ENCODE measurements at places on chromosomes 4 and X. TPM values are rescaled to one million over a fixed set of nuclear protein-coding genes. Genes with fewer than 3 reads are reported as not detected.

Gene SPIN2B
- total RNA-seq: 6.9 TPM

Gene SOWAHB
- not detected for total RNA-seq

Gene RAB33A
- 0.32 TPM for total RNA-seq

Gene PNMA5
- total RNA-seq: not detected

Gene PDS5A
- total RNA-seq: 32.6 TPM

Gene NKX3-2
- total RNA-seq: not detected

Gene FHDC1
- total RNA-seq: 0.27 TPM

Gene CXCR3
- 0.32 TPM for total RNA-seq

Gene PCDH18
- 6.2 TPM for total RNA-seq

Gene SYTL5
- total RNA-seq: not detected

GRCh38 chr4:168797738-168798375 is 212.2 kb downstream of the CBR4 start:
- DNase-seq: no peak

GRCh38 chr4:155544547-155544946 is 122.1 kb upstream of the GUCY1A1 start:
- no peak for DNase-seq

GRCh38 chr4:80161413-80162058 is 35.8 kb upstream of the PRDM8 start:
- no peak for DNase-seq

DNA sequence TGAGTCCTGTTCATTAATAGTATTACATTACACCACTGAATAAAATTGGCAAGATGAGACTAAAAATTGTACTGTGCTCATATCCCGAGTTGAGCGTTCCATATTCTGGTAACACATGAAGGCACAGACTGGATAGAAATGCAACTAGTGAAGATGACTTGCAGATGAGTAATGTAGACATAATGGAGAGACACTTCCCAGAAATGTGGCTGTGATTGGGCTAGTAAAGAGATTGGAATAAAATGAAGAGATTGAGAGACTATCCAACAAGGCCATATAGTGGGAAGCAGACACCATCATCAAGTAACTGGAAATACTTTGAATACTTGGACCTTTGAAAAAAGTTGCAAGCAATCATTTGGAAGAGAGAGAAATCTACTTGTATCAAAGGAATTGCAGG is 77.3 kb downstream of the DCAF8L1 start:
- DNase-seq: no peak

GRCh38 chr4:23333556-23333945 is 556.3 kb downstream of the PPARGC1A start:
- no peak for DNase-seq

DNA sequence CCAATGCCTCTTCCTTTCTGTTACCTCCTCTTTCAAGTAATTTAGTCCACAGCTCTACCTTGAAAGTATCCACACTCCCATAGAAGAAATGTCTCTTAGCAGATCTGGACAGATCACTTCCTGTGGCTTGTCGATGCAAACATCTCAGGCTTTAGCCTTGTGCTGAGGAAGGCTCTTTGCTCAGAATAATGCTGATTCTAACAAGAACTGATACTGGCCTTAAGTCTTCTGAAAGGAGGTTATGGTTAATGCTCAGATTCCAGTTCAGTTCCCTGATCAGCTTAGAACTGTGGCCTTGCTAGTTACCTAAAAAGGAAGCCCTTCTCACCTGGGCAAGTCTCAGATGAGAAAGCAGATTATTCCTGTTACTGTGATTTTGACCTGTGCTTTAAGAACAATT is 230.1 kb upstream of the FAT4 start:
- DNase-seq: no peak

GRCh38 chr4:104907074-104907649 is 239.5 kb upstream of the TET2 start:
- no peak for DNase-seq

DNA sequence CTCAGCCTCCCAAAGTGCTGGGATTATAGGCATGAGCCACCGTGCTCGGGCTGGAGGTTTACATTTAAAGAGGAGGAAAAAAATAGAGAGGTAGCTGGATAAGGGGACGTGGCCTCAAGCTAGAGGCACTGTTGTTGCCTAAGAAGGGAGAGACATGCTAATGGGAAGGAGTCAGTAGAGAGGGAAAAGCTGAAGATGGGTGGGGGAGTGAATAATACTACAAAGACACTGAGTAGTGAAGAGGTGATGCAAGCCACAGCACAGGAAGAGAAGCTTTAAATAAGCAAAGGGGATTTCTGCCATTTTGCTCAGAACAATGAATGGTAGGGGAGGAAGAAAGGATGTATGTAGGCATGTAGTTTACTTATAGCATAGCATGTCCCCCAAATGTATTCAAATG is 11.5 kb upstream of the AP1S2 start:
- DNase-seq: no peak

DNA sequence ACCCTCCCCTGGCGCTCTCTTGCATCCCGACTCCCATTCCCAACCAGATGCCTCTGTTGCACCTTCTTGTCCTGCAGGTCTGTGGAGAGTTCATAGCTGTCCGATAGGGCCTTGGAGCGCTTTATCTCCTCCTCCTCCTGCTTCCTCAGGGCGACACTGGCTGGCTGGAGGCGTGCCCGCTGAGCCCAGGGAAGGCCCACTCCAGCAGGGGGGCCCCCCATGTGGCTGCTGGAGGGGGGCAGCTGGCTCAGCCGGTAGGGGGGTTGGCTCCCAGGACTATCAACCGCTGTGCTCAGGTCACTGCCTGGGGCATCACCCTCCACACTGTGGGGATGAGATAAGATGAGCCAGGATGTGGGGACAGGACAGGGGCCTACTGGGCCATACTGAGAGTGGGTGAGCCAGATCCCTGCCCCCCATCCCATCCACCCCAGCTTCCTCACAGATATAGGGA is 25.6 kb downstream of the IQSEC2 start:
- no peak for DNase-seq

GRCh38 chr4:91288702-91289311 is 1015.0 kb upstream of the GRID2 start:
- DNase-seq: no peak

DNA sequence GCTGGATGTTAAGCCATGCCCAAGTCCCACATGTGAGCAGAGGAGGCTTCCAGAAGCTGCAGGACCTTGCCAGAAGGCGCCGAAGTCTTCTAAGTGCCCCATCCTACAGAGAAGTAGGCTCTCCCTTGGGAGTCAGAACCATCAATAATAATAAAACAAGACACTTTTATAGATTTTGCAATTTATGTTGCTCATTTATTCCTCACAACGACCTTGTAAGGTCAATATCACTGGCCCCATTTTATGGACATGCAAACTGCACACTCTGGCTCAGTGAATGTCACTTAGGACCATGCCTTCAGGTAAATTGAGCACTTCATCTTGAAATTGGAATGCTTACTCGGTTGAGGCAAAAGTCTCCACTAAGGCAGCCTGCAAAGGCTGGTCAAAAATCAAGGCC is 170.4 kb downstream of the BCOR start:
- no peak for DNase-seq

DNA sequence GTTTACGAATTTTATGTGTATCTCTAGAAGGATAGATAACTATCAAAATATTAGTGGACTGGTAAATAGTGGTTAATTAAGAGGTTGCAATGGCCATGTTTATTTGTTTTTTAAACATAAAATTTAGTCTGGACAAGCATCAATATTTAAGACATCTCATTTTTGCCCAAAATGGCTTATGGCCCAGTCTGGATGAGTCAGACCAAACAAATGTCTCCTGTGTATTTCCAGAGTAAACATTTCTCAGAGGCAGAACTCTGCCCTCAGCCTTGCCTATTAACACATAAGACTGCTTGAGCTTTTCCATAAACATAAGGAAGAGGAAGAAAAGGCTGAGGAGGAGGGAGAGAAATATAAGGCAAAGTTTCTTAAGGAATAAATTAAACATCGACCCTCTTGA is 277.1 kb upstream of the DIAPH2 start:
- DNase-seq: no peak

- DNase-seq: no peak
Observed at GRCh38 chr4:175376287-175376977, 435.6 kb downstream of the GPM6A start.

GRCh38 chrX:20971250-20971649 is 403.0 kb upstream of the CNKSR2 start:
- DNase-seq: no peak

- DNase-seq: no peak
Observed at GRCh38 chr4:3317011-3317655, 24.3 kb downstream of the RGS12 start.
